HT1080 (cell line): ENCODE measurements at places on chromosomes 4 and X. TPM values are rescaled to one million over a fixed set of nuclear protein-coding genes. Genes with fewer than 3 reads are reported as not detected.

Gene USP17L12
- not detected in 2 replicates for total RNA-seq

Gene SLIT2
- total RNA-seq, result 0.47 and 0.76 TPM in 2 replicates

Gene SLC26A1
- 0.13 and 0.27 TPM in 2 replicates for total RNA-seq

Gene MCF2
- 0.26 and 0.43 TPM in 2 replicates for total RNA-seq

Gene KLHL4
- total RNA-seq, result 5.3 and 8.5 TPM in 2 replicates

Gene MAGEA2B
- 18.4 and 30.0 TPM in 2 replicates for total RNA-seq

Gene NR3C2
- 1.4 and 1.8 TPM in 2 replicates for total RNA-seq

Gene SPIN2B
- 9.2 and 17.1 TPM in 2 replicates for total RNA-seq

Gene TRIM60
- not detected in 2 replicates for total RNA-seq

Gene TRIML2
- total RNA-seq, result 1.7 and 3.1 TPM in 2 replicates

Gene SPOCK3
- 0.07 and 0.08 TPM in 2 replicates for total RNA-seq

Gene FAM149A
- 1.5 TPM in 2 replicates for total RNA-seq

Gene PLP1
- 0.30 and 0.37 TPM in 2 replicates for total RNA-seq

Gene SHOX
- total RNA-seq, result not detected in 2 replicates

Gene FGFR3
- total RNA-seq, result 1.6 and 2.0 TPM in 2 replicates

Gene DKC1
- total RNA-seq, result 62.2 and 74.3 TPM in 2 replicates

Gene IL15
- 2.8 and 3.4 TPM in 2 replicates for total RNA-seq

Gene TRIM75
- not detected in 2 replicates for total RNA-seq

Gene KLHL8
- 7.8 and 13.1 TPM in 2 replicates for total RNA-seq

Gene PRSS12
- 0.07 and 0.56 TPM in 2 replicates for total RNA-seq

Gene TBX22
- total RNA-seq, result not detected in 2 replicates

Gene FAM47E
- total RNA-seq, result not detected in 2 replicates

Gene RHOXF2
- total RNA-seq, result not detected in 2 replicates

Gene DBET
- not detected in 2 replicates for total RNA-seq

Gene FGB
- total RNA-seq, result not detected in 2 replicates

Gene EPHA5
- total RNA-seq, result not detected in 2 replicates

Gene CLDN22
- not detected in 2 replicates for total RNA-seq

Gene FRAS1
- total RNA-seq, result 1.3 and 2.1 TPM in 2 replicates

Gene POLN
- 1.7 and 2.9 TPM in 2 replicates for total RNA-seq

Gene PNMA6F
- total RNA-seq, result not detected in 2 replicates

Gene PDZD4
- 0.13 and 0.16 TPM in 2 replicates for total RNA-seq

Gene CDKL2
- 0.03 TPM in 1 of 2 replicates, not detected in the other for total RNA-seq

Gene FRMPD4
- total RNA-seq, result 0.19 and 0.37 TPM in 2 replicates

Gene KCND1
- 0.23 and 0.42 TPM in 2 replicates for total RNA-seq

Gene KDR
- 0.17 and 0.58 TPM in 2 replicates for total RNA-seq

Gene ESX1
- 0.11 TPM in 1 of 2 replicates, not detected in the other for total RNA-seq

Gene GPR50
- not detected in 2 replicates for total RNA-seq

Gene PNMA6A
- 0.26 TPM in 1 of 2 replicates, not detected in the other for total RNA-seq

Gene MAGEA3
- total RNA-seq, result 216 and 247 TPM in 2 replicates

Gene FAM184B
- 0.02 TPM in 1 of 2 replicates, not detected in the other for total RNA-seq

Gene CCNA2
- 175 and 190 TPM in 2 replicates for total RNA-seq

Gene PAGE2B
- 0.37 TPM in 1 of 2 replicates, not detected in the other for total RNA-seq
